ENCODE measurements at places on chromosomes 16 and 17. TPM values are rescaled to one million over a fixed set of nuclear protein-coding genes. Genes with fewer than 3 reads are reported as not detected.
A peak's percentile ranks its signal among the peaks of the same experiment; 100 is the strongest.

GRCh38 chr17:49278076-49278475, 47.5 kb upstream of the PHOSPHO1 start:
- no peak overlapping the region for H3K4me3 ChIP-seq
- no peaks in the 10 kb centered on the region for H3K4me1 ChIP-seq
- no peak for DNase-seq
- H3K27me3 ChIP-seq = no peaks in the 10 kb centered on the region

GRCh38 chr17:42675348-42675964, 1.3 kb downstream of the PLEKHH3 start:
- DNase-seq = peak; percentile 72
- H3K4me3 ChIP-seq = peak overlapping the region; percentile 86
- H3K36me3 ChIP-seq = no peaks in the 10 kb centered on the region
- H3K27ac ChIP-seq = peak overlapping the region; percentile 76
- no peaks in the 10 kb centered on the region for H3K27me3 ChIP-seq
- H3K4me1 ChIP-seq = no peaks in the 10 kb centered on the region

GRCh38 chr16:70715055-70715858, 29.4 kb upstream of the MTSS2 start:
- H3K36me3 ChIP-seq = no peaks in the 10 kb centered on the region
- DNase-seq = peak; percentile 95
- H3K27me3 ChIP-seq = no peaks in the 10 kb centered on the region
- H3K4me3 ChIP-seq = no peak overlapping the region
- H3K27ac ChIP-seq = peak overlapping the region; percentile 93
- H3K4me1 ChIP-seq = peaks cover 47% of the 10 kb centered on the region

- H3K4me3 ChIP-seq = no peak overlapping the region
- no peaks in the 10 kb centered on the region for H3K27me3 ChIP-seq
- H3K36me3 ChIP-seq = no peaks in the 10 kb centered on the region
Observed at GRCh38 chr16:72876981-72877373, 171.0 kb downstream of the ZFHX3 start.

DNA sequence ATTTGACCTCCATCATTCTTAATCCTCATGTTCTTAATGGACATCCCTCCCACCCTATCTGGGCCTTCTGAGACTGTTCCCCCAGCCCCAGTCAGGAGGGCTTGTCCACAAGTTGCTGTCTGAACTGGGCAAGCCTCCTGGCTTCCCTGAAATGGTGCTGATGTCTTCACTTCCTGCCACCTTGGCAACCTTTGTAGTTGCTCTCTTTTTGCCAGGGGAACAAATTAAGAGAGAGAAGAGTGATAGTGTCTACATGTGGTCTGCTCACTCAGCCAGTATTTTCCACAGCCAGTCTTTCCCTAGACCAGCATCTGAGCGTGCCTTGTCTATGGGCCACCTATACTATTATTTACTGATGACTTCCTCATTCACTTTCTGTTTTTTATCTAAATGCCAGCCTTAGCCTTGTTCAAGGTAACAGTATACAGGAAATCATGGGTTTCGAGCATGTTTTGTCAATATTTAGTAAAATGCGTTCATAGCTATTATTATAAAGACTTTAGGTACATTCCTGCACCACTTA, 710.1 kb downstream of the MAF start:
- H3K27ac ChIP-seq = no peak overlapping the region
- no peak for DNase-seq
- no peaks in the 10 kb centered on the region for H3K4me1 ChIP-seq
- no peak overlapping the region for H3K4me3 ChIP-seq
- no peaks in the 10 kb centered on the region for H3K36me3 ChIP-seq

Gene CMTM1
- 4.6 TPM for total RNA-seq

All from kidney (tissue), 22 donors.